ENCODE measurements at places on chromosomes 13 and 19.

GRCh38 chr13:40389081-40389641, 277.3 kb downstream of the FOXO1 start:
- no peak for DNase-seq

GRCh38 chr13:59745392-59745788, 418.3 kb downstream of the DIAPH3 start:
- no peak for DNase-seq

DNA sequence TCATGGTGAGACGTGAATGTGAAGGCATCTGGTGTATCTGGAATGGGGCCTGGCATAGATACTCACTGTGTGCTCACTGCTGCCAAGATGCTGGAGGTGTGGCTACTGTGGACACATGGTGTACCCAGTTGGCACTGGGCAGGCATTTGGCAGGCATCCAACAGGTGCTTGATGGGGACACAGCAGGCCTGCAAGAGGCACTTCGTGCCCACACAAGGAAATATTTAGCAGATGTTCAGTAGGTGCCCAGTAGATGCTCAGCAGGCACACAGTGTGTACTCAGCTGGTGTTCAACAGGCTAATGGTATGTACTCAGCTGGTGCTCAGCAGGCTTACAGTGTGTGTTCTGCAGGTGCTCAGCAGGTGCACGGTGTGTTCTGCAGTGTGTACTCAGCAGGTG, 14.2 kb downstream of the CRTC1 start:
- no peak for DNase-seq

GRCh38 chr13:31213651-31214289, 14.0 kb downstream of the B3GLCT start:
- no peak for DNase-seq

- peak; percentile 26 for DNase-seq
These were observed 61.4 kb downstream of the RFX2 start for GRCh38 chr19:6048793-6049405.

- no peak for DNase-seq
These were observed 615.5 kb upstream of the KLHL1 start for GRCh38 chr13:70723732-70724131.

DNA sequence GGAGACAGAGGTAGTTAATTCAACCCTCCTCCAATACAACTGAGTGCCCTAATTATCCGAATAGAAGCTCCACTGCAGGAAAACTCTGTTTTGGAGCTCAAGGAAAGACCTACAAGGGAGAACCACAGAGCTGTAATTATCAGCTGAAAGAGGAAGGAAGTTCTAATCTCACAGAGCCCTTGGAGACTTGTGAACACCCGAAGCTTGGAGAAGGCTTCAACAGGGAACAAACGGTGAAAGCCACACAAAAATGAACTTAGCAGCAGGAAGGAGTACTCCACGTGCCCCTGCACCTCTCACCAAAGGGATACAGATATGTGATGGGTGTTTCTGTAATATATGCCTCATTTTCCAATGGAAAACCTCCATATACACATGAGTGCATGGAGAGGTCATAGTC, 61.1 kb downstream of the IRS2 start:
- DNase-seq, result no peak

DNA sequence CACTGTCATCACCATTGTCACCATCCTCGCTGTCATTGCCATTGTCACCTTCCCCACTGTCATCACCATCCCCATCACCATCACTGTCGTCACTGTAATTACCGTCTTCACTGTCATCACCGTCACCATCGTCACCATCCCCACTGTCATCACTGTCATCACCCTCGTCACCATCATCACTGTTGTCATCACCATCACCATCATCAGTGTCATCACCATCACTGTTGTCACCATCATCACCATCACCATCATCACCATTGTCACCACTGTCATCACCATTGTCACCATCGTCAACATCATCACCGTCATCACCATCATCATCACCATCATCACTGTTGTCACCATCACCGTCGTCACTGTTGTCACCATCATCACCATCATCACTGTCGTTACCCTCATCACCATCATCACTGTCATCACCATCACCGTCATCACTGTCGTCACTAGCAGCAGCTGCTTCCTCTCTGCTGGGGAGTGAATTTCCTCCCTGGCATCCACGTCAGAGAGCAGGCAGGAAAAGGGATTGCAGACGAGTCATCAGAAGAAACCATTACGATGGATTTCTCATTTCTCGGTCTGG, 27.3 kb downstream of the TMEM255B start:
- no peak for DNase-seq

- no peak for DNase-seq
These were observed 20.3 kb downstream of the ZC3H4 start for GRCh38 chr19:47093254-47093653.

GRCh38 chr13:51495316-51495715, 42.5 kb upstream of the INTS6 start:
- DNase-seq, result peak; percentile 69

Measured in SK-N-MC (cell line).